NCI-H524 treated with DMSO at 0.1 percent for 48 hours (cell line): ENCODE measurements at places on chromosomes 12 and 14.

GRCh38 chr12:88546226-88546625 lies 34.0 kb downstream of the KITLG start:
- no peak for DNase-seq

- no peak for DNase-seq
Observed at GRCh38 chr14:76261371-76261811, 109.7 kb downstream of the GPATCH2L start.

- no peak for DNase-seq
Observed at GRCh38 chr14:85124631-85125290, 405.2 kb upstream of the FLRT2 start.

DNA sequence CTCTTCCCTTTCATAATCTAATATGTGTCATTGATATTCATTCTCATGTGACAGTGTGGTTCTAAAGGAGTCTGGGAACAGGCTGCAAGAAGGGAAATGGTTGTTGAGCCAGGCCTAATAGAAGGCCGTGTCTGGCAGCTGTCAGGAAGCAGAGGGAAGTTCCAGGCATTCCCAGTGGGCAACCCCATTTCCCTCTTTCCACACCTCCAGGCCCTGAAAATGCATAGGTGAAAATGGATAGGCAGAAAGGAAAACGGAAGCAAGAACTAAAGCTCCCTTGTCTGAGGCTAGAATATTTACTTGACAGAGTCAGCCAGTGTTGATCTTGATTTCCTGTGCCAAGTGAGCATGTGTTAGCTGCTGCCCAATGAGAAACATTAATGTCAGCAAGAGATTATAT lies 97.7 kb downstream of the PPM1A start:
- no peak for DNase-seq

DNA sequence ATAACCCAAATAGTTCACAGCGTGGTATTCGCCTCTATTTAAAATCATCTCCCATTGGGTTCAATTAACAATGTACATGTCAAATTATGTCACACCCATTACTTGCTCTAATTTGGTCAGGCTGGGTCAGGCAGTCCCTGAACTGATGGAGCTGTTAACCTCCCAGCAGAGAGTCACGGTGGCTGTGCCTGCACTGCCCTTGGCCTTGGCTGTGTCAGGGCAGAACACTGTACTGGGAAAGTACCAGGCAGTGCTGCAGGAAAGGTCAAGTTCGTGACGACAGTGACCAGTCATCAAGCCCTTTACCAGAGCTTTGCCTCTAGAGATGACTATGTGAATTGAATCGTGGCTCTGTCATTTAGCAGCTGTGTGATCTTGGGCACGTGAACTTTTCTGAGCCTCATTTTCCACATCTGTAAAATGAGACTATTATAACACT lies 100.0 kb downstream of the ARF6 start:
- DNase-seq = no peak

DNA sequence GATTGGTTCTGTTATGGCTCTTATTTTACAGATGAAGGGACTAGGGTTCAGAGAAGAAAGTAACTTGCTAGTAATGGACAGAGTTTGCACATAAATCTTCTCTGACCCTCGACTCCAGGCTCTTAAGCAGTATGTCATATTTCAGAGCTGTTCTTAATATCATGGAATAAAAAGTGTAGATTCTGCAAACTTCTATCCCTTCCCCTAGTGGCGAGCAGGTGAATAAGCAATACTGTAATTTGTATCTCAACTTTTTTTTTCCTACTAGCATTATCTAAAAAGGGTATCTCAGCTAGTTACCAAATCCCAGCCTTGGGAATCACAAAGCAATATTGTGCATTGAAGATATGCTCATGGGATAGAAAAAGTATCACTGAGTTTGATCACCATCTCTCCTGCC lies 83.2 kb downstream of the ANO4 start:
- no peak for DNase-seq

DNA sequence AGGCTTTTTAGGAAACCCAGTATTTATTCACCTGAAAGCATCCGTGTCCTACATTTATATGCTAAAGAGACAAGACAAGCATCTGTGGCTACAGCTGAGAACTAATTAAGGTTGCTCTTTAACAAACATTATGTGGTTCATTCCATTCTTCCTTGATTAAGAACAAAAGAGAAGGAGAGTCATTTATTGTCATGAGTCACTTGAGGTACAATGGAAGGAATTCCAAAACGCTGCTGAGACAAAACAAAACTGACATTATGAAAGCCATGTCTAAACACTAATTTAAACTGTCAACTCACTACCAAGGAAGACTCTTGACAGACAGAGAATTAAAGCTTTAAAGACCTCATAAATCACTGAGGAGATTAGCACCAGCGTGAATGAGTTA lies 214.4 kb downstream of the BMP4 start:
- DNase-seq = no peak

- DNase-seq = peak; percentile 75
Observed at GRCh38 chr12:68352067-68352466, 19.9 kb upstream of the MDM1 start.

DNA sequence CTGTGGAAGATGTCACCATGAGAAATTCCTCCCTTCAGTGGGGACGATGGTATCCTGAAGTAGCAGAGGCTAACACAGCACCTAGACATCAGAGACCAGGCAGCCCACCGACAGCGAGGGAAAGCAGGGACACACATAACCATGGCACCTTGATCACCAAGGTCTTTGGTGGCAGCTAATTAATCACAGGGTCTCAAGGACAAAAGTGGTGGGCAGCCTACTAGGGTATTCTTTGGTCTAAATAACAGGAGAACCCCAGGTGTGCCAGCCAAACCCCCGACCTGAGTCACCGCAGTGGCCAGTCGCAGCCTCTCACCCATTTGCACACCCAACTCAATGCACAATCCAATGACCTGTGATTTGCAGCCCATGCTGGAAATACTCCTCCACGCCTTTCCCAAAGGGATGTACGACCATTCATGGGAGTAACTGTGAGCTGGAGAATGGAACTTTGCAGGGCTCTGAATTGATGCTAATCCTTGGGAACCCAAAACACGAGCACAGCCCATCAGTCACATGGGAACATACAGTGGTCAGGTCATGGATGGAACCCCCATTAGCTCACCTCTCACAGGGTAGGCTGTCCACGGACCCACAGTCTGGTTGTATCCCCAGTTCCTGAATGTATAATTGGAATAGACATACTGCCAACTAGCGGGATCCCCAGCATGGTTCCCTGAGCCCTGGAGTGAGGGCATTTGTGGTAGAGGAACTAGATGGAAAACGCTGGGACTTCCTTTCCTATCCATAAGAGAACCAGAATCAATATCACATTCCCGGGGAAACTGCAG lies 58.7 kb upstream of the C14orf180 start:
- no peak for DNase-seq

- DNase-seq = no peak
Observed at GRCh38 chr12:31322801-31323207, 3.1 kb downstream of the SINHCAF start.

DNA sequence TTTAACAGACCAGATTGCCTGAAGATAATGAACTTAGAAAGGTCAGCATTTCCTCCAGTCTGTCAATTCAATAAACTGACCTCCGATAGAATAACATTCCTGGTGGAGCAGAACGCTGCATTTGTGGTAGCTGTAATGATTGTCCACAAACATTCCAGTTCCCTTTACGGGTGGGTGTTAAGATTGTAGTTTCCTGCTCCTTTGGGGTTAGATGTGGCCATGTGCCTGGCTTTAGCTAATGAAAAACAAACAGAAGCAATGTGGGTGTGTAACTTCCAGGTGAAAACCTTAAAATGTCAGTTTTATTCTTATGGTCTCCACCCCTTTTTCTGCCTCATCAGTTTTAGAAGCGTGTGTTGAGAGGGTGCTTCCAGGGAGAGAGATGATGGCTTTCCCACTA lies 217.3 kb upstream of the CRY1 start:
- DNase-seq = no peak

- no peak for DNase-seq
Observed at GRCh38 chr12:32502693-32503502, 103.5 kb downstream of the FGD4 start.

GRCh38 chr14:51331486-51332367 lies 91.7 kb downstream of the TMX1 start:
- DNase-seq = peak; percentile 84

DNA sequence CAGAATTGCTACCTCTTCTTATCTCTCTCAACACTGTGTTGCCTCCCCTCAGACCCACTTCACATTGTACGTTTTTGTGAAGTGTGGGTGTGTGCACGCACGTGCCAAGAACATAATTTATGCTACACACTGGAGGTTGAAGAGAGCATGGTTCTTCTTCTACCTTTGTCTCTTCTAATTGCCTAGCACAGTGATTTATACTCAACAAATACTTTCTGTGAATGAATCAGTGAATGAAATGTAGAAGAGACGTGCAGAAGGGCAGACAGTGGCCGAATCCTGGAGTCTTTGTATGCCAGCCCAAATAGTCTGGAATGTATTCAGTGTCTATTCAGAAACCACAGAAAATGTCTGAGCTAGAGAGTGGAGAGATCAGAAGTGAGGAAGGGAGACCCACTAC lies 4.6 kb upstream of the SAMD4A start:
- no peak for DNase-seq

- DNase-seq = no peak
Observed at GRCh38 chr12:83244001-83244400, 557.3 kb downstream of the TMTC2 start.

DNA sequence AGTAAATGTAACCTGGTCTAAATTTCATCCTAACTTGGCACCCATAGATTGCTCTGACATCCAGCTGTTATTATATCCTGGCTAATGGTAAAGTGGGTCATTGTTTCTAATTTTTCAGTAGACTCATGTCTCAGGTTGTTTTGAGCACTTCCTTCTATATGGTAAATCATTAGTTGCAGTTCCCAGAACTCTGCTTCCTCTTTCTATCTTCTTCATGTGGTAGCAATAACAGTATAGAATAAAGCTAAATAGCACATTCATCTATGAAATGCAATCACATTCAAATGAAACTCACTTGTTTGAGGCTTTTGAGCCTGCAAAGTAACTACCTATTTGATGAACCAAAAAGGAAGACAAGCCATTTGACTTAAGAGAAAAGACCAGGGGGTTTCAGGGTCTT lies 65.1 kb upstream of the GZMB start:
- DNase-seq = no peak

DNA sequence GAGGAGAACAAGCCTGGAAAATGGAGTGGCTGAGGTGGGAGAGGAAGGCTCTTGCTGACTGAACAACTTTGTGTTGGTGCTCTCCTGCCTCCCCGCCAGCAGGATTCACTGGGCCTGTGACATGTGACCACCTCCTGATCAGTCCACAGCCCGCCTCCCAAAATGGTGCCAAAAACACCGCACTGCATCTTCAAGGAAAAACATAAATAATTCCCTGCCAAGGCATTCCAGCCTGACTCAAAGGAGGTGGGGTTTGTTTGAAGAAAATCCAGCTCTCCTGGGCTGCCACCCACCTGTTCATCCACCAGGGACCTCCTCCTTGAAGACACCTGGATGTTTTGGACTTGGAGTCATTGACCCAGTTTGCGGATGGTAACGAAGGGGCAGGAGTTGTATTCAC lies 83.8 kb upstream of the PIWIL1 start:
- DNase-seq = no peak

DNA sequence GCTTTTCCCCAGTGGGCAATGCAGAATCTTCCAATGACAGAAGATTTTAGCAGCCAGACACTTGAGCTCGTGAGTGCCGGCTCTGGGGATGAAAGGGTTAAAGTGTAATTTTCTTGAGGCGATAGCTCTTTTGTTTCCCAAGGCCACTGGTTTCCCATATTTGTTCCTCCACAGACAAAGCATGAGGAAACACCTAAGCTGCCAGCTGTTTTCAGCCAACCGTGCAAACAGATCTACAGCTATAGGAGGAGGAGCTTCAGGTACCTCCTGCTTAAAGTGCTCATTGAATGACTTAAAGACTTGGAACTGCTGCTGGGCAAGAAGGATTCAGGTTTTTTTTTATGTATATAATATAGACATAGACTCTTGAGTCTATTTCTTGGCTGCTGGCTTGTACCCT lies 1311.5 kb downstream of the TMEM121 start:
- no peak for DNase-seq

DNA sequence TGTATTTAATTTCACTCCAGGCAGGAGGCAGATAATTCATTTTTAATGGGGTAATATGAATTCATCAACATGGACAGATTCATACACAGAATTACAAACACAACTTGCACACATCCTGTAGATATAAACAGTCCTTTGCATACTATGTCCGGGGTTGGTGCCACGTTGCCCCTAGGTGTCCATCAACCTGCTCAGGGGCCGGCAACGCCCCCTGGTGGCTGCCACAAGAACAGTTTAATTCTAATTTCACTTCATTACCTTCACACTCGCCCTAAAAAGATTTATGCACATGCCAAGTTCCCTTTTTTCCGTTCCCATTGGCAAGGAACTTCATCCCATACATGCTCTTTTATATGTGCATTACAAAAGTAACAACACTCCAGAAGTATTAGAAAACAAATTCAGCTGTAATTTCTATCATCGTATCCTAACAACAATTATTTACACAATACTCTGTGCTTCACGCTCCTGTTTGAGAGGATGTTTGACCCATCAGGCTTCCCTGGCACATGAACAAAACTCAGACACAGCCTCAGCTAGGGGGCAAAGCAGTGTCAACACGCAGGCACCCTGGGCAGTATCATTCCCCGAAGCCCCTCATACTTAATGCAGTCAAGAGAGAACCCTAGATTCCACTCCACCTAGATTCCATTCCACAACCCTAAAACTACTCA lies 15.5 kb downstream of the MANSC1 start:
- no peak for DNase-seq

- no peak for DNase-seq
Observed at GRCh38 chr12:20050221-20050620, 318.1 kb upstream of the PDE3A start.

- DNase-seq = no peak
Observed at GRCh38 chr12:38850461-38850860, 54.9 kb downstream of the CPNE8 start.

DNA sequence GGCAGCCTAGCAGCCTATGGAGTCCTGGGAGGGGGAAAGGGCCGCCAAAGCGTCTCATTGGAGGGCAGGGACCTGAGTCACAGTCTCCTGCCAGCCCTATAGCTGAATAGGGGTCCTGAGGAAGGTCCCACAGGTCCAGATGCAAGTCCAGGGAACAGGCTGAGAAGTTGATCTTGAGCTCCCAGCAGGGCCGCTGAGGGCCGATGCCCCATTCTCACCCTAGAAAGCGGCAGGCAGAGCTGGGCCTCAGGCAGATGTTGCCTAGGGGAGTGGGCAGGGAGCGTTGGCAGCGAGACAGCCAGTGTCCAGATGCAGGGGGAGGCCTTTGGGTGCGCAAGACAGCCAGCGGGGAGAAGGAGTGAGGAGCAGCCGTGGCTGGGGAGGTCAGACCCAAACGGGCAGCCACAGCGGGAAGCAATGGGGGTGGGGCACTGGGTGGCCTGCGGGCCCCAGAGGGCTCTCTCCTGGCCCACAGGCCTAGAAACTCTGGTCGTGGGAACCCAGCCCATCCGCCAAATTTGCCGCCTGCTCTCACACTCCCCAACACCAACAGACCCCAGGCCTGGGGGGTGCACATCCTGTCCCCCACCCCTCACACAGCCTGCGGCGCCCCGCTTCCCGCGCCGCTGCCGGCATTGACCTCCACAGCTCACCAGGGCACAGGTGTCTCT lies 1.1 kb downstream of the HDAC7 start:
- DNase-seq = no peak
